BJ (cell line): ENCODE measurements at places on chromosomes 12 and 14.

GRCh38 chr12:53949631-53950436, 4.9 kb upstream of the HOXC12 start:
- no peak for DNase-seq

DNA sequence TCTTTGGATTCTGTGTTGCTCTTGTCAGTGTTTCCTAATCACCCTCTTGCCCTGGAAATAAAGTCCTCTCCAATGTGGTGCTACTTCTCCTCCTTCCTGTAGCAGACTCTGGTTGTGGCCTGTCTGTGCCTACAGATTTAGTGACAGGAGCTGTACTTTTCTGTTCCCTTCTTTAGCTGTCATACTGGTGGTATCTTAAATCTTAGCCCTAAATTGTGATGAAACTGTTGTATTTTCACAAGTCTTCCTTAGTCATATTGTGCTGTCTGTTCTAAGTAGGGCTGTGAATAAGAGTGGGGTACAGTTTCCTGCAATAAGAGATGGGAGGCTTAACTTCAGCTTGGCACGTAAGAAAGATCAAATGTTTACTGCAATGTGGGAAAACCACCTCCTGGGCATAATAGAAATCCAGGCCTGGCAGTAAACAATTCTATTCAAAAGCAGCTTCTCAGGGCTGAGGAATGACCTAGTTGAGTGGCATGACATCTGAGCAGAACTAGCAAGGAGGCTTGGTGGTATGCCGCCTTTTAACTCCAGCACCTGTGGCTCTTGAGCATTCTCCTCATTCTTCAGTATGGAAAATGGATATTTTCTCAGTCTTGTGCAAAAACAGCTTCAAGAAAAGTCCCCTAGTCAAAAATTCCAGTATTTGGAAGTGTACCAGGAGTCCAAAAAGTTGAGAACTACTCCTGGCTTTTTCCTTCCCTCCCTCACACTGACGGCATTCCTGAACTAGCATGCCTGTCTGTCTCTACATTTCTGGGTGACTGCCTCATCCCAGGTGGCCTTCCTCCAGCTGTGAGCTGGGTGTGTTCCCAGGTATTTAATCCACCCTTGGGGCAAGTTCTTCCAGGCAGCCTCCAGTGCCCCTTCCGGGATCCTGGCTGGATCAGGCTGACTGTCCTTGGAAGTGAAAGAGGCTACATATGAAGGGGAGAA, 19.5 kb downstream of the ANO6 start:
- no peak for DNase-seq

- DNase-seq: no peak
These were observed 95.6 kb downstream of the BCL11B start for GRCh38 chr14:99176156-99176945.

GRCh38 chr12:59737725-59738463, 142.1 kb downstream of the SLC16A7 start:
- no peak for DNase-seq

DNA sequence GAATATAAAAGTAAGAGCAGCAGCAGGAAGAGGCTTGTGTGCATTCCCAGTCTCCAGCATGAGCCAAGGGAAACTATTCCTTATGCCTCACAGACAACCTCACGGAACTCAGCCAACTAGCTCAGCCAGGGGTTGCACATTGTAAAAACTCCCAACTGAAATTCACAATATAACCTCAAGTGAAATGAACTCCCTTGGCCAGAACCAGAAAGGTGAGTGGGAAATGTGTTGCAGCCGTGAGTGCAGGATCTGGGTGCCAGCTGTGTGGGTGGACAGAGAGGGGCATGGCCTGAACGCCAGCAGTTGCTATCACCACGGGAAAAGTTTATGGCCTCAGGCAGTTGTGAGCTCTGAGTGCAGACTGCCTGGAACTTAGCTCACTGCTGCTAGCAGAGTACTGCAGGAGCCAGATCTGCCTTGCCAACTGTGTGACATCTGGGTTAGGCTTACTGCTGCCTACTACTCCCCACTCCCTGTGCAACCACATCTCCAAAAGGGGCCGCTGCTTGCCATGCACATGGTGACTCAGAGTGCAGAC, 2.3 kb upstream of the CLEC1A start:
- peak; percentile 73 for DNase-seq

- DNase-seq: peak; percentile 41
These were observed 72.4 kb downstream of the RASSF3 start for GRCh38 chr12:64682572-64683277.

- DNase-seq: no peak
These were observed 57.7 kb downstream of the DBX2 start for GRCh38 chr12:44993161-44993560.

DNA sequence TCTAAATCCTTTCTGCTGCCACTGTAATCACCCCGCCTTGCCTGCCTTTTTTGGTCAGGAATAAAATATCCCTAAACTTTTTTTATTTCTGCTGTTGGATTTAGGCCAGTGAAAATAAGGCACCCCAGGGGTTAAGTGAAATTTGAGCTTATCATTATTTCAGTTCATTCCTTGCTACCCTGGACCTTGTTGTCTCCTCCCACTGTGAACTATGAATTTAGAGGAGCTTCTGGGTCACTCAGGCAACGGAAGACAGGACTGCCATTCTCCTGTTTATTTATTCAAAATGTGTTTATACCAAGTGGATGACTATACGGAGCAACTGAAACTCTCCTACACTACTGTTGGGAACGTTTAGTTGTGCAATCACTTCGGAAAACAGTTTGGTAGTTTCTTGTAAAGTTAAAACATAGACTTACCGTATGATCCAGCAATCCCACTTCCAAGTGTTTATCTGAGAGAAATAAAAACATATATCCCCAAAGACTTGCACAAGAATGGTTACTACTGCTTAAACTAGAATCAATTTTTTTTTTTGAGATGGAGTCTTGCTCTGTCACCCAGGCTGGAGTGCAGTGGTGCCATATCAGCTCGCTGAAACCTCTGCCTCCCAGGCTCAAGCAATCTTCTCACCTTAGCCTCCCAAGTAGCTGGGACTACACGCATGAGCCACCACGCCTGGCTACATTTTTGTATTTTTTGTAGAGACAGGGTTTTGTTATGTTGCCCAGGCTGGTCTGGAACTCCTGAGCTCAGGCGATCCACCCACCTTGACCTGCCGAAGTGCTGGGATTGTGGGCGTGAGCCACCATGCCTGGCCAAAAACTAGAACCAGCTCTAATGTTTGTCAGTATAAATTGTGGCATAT, 2.3 kb upstream of the TRAFD1 start:
- peak; percentile 52 for DNase-seq

- no peak for DNase-seq
These were observed at the start of gene TMPRSS12 for GRCh38 chr12:50842637-50843493. TMPRSS12 (plus strand) TSS chr12:50842926; CDS start chr12:50842965, 39 bp downstream.

DNA sequence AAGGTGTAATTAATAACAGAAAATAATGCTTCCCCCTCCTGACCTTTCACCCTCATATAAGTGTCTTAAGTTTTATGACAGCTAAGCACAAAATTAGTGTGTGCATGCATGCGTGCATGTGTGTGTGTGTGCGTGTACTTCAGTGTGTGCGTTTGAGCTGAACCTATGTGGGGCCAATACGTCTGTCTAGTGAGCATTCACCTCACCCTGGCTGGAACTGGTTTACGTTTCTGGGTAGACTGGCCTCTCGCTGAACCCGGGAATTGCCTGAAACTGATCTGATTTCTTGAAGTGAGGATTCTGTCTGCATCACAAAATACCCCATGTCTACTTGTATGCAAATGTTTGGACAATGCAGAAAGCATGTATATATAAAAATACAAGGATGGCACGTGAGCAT, 68.2 kb upstream of the TBX3 start:
- DNase-seq: no peak

DNA sequence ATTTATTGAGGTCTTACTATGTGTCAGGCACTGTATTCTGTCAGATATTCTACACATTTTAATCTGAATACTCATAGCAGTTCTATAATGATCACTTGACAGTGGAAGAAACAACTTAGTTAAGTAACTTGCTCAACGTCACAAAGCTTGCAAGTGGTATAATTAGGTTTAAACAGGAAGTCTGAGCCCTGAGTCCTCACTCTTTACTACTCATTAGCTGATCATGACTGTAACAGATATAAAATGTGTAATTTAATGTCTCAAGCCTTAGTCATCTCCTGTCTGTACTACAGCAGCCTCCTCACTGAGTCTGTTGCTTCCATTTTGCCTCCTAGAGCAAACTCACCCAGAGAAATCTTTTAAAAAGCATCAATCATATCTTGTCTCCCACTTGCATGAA, 38.9 kb downstream of the PPP4R4 start:
- peak; percentile 41 for DNase-seq

DNA sequence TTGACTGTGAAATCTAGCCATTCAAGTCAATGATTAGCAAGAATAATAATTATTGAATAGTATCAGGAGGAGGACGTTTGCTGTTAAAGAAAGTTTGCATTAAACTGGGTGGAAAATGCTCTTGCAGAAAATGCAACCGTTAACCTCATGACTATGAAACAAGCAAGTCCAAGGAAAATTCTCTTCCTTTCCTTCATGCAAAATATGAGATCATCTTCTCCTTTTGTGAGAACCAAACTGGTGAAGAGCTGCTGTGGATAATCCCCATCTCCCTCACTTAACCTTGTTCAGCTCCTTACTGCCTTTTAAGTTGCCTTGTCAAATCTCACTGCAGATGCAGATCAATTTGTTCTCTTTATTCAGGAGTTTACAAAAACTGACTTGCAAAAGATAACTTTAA, 142.5 kb downstream of the BCAT1 start:
- no peak for DNase-seq

- DNase-seq: no peak
These were observed 38.1 kb downstream of the CIT start for GRCh38 chr12:119838826-119839600.

- DNase-seq: no peak
These were observed 124.3 kb downstream of the PPHLN1 start for GRCh38 chr12:42450248-42450647.
